ENCODE measurements at places on chromosomes 12 and 14. TPM values are rescaled to one million over a fixed set of nuclear protein-coding genes. Genes with fewer than 3 reads are reported as not detected.

- no peak for DNase-seq
These were observed 156.6 kb downstream of the PAX9 start for GRCh38 chr14:36818246-36818645.

Gene PSME1
- 333 TPM for polyA plus RNA-seq

Gene MAP3K9
- polyA plus RNA-seq = 1.0 TPM

GRCh38 chr14:95733212-95733611 lies 19.3 kb upstream of the TCL1A start:
- DNase-seq = no peak

GRCh38 chr12:12011880-12012260 lies 58.9 kb upstream of the BCL2L14 start:
- DNase-seq = no peak

Gene GPRC5D
- not detected for polyA plus RNA-seq

DNA sequence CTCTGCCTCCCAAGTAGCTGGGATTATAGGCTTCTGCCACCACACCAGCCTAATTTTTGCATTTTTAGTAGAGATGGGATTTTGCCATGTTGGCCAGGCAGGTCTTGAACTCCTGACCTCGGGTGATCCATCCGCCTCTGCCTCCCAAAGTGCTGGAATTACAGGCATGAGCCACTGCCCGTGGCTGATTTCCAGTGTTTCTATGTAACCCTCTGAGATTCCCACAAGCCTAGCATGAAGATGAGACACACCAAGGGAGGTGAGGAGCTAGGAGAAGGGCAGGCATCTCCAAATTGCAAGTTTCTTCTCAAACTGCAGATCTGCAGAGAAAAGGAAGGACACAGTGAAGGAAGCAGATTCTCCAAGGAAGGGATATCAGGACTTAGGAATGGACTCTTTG lies 125.0 kb downstream of the CACNA1C start:
- DNase-seq = no peak

DNA sequence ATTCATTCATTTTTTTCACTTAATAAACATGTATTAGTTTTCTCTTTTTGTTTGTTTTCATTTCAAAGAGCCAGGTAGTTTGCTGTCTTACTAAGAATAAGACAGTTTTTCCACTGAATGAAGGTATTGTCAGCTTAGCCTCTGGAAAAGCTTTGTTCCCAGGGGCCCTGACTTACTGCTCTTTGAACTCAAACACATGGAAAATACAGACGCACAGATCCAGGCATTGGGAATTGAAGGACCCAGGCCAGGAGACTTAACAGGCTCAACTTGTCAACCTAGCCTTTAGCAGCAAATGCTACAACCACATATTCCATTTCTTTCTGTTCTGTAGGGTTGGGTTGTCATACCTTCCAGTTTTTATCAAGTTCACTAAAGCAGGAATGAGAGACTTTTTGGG lies 38.5 kb upstream of the SLCO1C1 start:
- no peak for DNase-seq

DNA sequence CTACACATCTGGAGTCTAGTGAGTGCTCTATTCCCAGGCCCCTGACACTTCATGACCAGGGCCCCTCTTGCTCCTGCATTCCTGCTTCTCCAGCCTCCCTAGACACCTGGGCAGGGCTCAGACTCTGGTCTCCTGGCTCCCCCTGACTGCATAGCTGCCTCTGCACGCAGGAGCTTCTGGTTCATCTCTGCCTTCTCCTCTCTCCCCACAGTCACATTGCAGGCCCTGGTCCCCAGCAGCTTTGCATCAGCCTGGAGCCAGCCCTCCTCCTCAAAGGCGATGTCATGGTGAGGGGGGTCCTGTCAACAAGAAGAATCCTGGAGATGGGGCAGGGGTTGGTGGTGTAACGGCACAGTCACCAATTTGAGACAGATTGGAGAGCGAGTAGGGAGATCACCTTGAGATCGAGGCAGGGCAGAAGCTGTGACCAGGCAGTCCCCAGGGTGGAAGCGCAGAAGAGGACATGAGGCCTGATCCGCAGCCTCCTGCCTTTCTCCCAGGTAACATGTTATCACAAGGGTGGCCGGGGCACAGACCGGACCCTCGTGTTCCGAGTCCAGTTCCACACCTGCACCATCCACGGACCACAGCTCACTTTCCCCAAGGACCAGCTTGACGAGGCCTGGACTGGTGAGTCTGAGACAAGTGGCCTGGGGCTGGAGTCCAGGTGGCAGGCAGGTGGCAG lies 8.1 kb downstream of the TNS2 start:
- peak; percentile 43 for DNase-seq

DNA sequence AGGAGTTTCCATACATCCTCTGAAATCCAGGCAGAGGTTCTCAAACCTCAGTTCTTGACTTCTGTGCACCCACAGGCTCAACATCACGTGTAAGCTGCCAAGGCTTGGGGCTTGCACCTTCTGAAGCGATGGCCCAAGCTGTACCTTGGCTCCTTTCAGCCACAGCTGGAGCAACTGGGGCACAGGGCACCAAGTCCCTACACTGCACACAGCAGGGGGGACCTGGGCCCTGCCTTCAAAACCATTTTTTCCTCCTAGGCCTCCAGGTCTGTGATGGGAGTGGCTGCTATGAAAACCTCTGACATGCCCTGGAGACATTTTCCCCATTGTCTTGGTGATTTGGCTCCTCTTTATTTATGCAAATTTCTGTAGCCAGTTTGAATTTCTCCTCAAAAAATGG lies 10.6 kb downstream of the AREL1 start:
- DNase-seq = no peak

- DNase-seq = no peak
These were observed 19.8 kb upstream of the OVCH1 start for GRCh38 chr12:29517264-29517663.

GRCh38 chr12:52395761-52396434 lies 10.2 kb downstream of the KRT82 start:
- peak; percentile 40 for DNase-seq

Gene KRT6A
- polyA plus RNA-seq = not detected

DNA sequence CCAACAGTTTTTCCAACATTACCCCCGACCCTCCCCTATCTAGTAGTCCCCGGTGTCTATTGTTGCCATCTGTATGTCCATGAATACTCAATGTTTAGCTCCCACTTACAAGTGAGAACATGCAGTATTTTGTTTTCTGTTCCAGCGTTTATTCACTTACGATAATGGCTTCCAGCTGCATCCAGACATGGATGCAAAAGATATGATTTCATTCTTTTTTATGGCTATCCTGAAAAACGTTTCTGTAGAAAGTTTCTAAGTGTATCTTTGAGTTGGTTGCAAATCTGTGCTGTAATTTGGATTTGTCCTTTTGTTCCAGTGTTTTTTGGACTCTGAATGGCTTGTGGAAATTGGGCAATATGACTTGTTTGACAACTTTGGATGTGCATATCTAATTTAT lies 11.7 kb downstream of the SP1 start:
- no peak for DNase-seq

DNA sequence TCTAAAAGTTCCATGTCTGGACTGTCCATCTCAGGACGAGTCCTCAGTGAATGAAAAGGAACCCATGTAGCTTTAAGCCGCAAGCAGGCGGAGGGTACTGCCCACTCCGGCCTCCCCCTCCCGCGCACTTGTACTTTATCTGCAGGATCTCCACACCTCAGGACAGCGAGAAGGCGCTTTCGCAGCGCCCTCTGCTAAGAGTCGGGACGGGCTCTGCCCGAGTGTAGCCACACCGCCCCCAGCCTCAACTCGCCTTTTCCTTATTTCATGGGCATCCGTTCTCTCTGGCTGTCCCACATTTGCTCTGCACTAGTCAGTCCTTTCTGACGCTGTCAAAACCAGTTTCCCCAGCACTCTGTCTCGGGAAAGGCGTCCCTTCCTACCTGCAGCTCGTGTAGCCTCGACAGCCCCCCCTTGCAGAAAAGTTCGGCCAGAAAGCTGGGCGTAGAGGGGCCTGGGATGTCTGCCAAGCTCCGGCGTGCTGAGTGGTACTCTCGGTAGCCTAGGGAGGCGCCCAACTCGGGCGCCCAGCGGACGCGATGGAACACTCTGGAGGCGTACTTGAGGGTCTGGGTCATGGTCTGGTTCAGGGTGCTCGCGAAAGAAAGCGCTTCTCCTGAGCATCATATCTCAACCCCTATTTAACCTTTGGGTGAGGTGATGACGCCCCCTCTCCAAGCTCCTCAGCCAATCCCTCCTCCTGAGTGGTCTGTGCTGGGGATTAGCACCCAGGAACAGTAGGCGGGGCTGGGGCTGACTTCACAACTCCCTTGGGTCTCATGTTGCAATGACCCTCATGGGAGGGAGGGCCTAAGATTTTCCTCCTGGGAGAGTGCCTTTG lies at the start of gene CYP27B1:
Gene CYP27B1 (minus strand): TSS at position 615 of the 841 bp plus-strand sequence. CDS start 37 bp downstream, at position 578.
- DNase-seq = no peak

Gene BLOC1S1
- 451 TPM for polyA plus RNA-seq

Gene NANOG
- polyA plus RNA-seq = not detected

DNA sequence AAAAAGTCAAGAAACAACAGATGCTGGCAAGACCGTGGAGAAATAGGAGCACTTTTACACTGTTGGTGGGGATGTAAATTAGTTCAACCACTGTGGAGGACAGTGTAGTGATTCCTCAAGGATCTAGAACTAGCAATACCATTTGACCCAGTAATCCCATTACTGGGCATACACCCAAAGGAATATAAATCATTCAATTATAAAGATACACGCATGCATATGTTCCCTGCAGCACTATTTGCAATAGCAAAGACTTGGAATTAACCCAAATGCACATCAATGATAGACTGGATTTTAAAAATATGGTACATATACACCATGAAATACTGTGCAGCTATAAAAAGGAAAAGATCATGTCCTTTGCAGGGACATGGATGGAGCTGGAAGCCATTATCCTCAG lies 18.0 kb upstream of the CATSPERB start:
- no peak for DNase-seq

GRCh38 chr14:83826838-83827237 lies 1703.1 kb upstream of the FLRT2 start:
- no peak for DNase-seq

Data from kidney (tissue), 22 donors.